ENCODE measurements at places on chromosomes 12 and 14.

DNA sequence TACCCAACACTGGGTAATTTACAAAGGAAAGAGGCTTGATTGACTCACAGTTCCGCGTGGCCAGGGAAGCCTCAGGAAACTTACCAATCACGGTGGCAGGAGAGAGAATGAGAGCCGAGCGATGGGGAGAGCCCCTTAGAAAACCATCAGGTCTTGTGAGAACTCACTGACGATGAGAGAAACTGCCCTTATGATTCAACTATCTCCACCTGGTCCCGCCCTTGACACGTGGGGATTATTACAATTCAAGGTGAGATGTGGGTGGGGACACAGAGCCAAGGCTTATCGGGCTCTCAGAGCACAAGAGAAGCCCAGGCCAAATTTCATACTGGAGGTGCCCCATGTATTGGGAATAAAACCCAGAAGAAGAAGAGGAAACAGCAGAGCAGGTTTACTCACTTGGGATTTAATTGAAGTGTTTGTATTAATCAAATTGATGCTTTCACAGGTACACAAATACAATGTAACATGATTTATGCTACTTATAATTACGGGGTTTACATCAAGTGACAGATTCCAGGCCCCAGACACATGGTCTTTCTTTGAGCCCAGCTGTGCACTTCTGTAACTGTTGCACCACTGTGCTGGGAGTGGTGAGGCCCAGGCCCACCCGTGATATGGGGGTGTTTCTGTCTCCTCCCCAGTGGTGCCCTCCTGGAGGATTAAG is 8.2 kb upstream of the CCDC85C start:
- no peak for DNase-seq

GRCh38 chr12:93689076-93689834 is 12.1 kb downstream of the CRADD start:
- no peak for DNase-seq

DNA sequence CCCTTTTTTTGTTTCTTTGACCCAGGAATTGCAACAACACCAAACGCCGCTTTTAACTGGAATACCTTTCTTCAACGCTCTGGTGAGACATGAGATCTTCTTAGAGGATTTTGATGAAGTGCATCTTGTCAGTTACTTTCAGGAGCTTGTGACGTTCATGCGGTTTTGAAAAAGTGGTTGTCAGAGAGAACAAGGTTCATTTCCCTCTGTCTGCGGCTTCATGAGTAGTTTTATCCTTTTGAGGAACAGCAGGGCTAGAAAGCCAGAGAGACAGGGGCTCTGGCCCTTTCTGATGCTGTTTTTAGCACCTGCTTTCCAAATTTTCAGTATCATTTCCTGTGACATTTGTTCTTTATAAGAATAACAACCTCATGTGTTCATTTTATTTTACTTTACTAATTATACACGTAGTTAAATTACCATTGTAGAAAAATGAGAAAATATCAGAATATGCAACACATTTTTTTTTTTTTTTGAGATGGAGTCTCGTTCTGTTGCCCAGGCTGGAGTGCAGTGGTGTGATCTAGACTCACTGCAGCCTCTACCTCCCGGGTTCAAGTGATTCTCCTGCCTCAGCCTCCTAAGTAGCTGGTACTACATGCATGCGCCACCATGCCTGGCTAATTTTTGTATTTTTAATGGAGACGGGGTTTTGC is 61.8 kb downstream of the GLT1D1 start:
- DNase-seq: peak; percentile 13

DNA sequence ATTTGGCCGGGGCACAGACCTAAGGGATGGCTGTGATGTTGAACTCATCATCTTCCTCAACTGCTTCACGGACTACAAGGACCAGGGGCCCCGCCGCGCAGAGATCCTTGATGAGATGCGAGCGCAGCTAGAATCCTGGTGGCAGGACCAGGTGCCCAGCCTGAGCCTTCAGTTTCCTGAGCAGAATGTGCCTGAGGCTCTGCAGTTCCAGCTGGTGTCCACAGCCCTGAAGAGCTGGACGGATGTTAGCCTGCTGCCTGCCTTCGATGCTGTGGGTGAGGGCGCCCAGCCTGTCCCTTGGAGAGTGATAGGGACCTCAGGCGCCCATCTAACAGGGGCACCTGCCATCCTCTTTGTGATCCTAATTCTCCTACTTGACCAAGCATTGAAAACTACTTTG is 12.4 kb downstream of the OAS3 start:
- no peak for DNase-seq

- DNase-seq: peak; percentile 86
Observed at GRCh38 chr14:92121670-92122350, at the start of the genes CPSF2 and NDUFB1. CPSF2 (plus strand) TSS chr14:92121969; CDS start chr14:92130985, 9,016 bp downstream. NDUFB1 (minus strand) TSS chr14:92121706; CDS start chr14:92117637, 4,069 bp downstream.

Data from substantia nigra (tissue), 51 donors.